ENCODE measurements at places on chromosomes 1 and 21.

DNA sequence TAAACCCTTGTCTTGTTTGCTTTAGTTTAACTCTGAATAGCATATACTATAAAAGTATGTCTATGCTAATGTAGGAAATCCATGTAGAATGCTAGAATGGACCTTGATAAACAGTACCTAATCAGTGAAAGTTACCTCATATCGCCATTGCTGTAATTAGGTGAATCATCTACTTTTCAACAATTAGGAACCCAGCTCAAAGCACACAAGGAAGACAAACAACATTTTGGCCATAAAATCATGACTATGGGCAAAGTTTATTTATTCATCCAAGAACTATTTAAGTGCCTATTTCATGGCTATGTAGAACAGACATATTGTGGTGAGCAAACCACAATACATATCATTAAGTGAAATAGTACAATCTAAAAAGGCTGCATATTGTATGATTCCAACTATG, 1043.2 kb downstream of the BRINP3 start:
- DNase-seq: no peak

DNA sequence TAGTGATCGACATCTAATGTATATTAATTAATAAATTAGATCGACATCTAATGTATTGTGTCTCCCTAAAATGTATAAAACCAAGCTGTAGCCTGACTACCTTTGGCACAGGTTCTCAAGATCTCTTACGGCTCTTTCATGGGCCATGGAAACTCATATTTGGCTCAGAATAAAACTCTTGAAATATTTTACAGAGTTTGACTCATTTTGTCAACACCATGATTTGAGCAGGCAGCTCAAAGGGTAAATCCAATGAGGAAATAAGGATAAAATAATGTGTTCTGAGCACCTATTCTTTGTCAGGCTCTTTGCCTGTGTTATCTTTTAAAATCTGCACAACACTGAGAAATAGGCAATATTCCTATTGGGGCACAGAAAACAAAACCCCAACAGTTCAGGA, 223.4 kb upstream of the DUSP10 start:
- DNase-seq: no peak

GRCh38 chr1:208122612-208123358, 121.4 kb downstream of the PLXNA2 start:
- no peak for DNase-seq

DNA sequence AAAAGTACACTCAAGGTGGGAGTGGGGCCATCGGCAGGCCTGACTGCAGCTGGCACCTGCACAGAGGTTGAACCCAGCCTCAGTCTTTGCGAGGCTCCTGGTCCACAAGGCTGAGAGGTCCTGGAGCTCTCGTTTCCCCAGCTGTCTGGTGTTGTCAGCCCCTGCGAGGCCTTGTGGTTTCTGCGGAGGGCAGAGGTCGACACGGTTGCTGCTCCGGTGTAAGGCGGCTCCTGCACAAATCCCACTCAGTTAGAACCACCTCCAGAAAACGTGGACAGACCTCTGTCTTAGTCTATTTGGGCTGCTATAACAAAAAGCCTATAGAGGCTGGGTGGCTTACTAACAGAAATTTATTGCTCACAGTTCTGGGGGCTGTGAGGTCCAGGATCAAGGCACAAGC, 5.8 kb downstream of the KIAA1614 start:
- no peak for DNase-seq

- no peak for DNase-seq
Observed at GRCh38 chr1:111720274-111720976, 18.8 kb downstream of the INKA2 start.

DNA sequence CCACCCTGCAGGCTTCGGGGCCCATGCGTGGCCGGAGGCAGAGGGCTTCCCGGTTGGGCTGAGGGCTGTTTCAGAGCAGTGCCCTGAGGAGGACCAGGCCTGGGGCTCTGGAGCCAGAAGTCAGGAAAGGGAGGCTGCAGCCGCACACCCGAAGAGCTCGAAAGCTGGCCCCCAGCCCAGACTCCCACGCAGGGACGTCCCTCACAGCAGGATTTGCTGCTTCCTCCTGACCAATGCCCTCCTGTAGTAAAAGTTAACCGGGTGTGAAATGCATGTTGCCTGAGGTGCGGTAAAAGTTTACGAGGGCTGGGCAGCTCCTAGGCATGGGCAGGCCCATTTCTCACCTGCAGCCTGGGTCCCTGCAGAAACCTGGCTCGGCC, 101.5 kb upstream of the ARHGEF16 start:
- no peak for DNase-seq

All from GM18507 (cell line).